ENCODE measurements at places on chromosomes 3 and 15. TPM values are rescaled to one million over a fixed set of nuclear protein-coding genes. Genes with fewer than 3 reads are reported as not detected.

The KNL1 gene
- total RNA-seq, result 1.0 TPM

The PP2D1 gene
- total RNA-seq, result 0.85 TPM

The PATL2 gene
- 0.11 TPM for total RNA-seq

The XCR1 gene
- total RNA-seq, result 0.71 TPM

The PODXL2 gene
- 122 TPM for total RNA-seq

- peak; percentile 91 for ATAC-seq
These were observed 18.7 kb downstream of the CACNA2D2 start for GRCh38 chr3:50484722-50485121.

- ATAC-seq, result no peak
These were observed 5.2 kb upstream of the GNAI2 start for GRCh38 chr3:50230794-50231125.

DNA sequence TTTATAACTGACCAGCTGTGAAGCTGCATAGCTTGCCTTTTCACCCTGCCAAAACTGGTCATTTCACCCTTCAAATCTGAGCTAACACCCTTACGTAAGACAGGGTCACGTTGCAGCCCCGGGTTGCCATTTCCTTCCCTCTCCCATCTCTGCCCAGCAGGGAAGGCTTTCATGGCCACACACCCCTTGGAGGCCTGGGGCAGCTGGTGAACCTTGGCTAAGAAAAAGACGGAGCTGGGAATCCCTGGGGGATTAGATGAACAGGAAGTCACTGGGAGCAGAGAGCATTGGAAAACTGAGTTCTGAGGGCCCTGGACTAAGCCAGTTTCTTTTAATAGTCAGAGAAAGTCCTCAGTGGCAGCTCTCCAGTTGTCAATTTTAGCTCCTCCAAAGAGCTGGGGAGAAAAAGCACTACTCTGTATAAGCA, 67.8 kb downstream of the TTC23 start:
- ATAC-seq, result no peak

DNA sequence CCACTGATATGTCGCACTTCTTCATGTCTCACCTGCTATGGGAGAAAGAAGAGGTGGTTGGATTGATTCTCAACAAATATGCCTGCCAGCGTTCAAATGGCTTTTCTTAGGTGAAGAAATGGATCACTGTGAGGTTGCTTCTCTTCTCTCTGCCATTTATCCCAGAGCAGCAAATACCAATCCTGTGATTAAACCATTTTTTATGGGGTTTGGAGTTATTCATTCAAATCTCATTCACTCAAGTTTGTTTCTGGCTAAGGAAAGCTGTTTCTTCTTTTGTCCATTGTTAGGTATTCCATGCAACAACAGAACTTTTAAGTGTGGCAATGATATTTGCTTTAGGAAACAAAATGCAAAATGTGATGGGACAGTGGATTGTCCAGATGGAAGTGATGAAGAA, 12.2 kb upstream of the C3orf52 start:
- no peak for ATAC-seq

DNA sequence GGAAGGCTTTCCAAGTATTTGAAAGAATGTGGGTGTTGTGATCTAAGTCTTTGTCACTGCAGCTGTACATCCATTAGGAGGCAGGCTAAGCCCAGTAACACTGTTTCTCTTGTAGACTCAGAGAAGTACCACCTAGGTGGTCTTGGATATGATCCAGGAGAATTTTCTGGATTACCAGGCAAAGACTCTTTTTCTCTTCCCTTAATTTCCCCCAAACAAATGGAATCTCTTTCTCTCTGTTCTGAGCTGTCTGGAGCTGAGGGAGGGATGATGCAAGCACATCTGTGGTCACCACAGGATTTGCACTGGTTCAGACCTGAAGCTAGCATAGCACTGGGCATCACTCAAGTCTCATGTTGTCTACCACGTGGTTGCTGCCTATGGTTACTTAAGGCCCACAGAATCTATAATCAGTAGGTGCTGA, 227.6 kb downstream of the NECTIN3 start:
- no peak for ATAC-seq

- no peak for ATAC-seq
These were observed 647.1 kb downstream of the NTRK3 start for GRCh38 chr15:87609474-87609873.

DNA sequence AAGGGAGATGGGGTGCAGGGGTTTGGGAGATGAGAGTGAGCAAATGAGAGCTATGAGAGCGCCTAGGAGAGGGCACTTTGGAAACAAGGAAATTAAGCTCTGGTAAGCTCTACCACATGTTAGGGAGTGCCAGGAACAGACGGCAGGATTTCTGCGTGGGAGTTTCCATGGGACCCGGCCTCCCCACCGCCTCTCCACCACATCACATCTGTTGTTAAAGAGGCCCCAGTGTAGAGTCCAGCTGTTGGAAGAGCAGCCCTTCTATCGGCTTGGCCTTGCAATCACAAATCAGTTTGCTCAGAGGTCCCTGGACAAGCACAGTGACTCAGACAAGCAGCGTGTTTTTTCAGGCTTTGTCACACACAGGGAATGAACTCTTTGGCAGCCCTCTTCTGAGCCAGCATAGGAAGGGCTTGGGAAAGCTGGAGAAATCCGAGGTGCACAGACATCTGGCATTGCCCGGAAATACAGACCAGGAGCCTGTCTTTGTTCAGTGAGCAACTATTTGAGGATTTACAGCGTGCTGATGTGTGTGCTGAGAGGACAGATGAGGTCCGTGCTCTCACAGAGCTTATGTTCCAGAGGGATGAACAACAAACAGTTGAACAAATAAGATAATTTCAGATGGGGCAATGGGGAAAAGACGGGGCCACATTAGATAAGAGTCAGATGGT, 370.6 kb upstream of the PROK2 start:
- peak; percentile 30 for ATAC-seq

- ATAC-seq, result peak; percentile 1
These were observed 161.8 kb upstream of the TBL1XR1 start for GRCh38 chr3:177358977-177359592.

GRCh38 chr15:99282121-99282520, 30.8 kb downstream of the LRRC28 start:
- no peak for ATAC-seq

GRCh38 chr3:196419386-196419785, 12.8 kb downstream of the UBXN7 start:
- ATAC-seq, result no peak
